ENCODE measurements at places on chromosomes 5 and 9. TPM values are rescaled to one million over a fixed set of nuclear protein-coding genes. Genes with fewer than 3 reads are reported as not detected.

Gene HSD17B3
- total RNA-seq, result not detected

Gene ACOT12
- not detected for total RNA-seq

Gene PPP2R2B
- 2.0 TPM for total RNA-seq

Gene OR13C9
- total RNA-seq, result not detected

Gene PAIP1
- total RNA-seq, result 80.3 TPM

DNA sequence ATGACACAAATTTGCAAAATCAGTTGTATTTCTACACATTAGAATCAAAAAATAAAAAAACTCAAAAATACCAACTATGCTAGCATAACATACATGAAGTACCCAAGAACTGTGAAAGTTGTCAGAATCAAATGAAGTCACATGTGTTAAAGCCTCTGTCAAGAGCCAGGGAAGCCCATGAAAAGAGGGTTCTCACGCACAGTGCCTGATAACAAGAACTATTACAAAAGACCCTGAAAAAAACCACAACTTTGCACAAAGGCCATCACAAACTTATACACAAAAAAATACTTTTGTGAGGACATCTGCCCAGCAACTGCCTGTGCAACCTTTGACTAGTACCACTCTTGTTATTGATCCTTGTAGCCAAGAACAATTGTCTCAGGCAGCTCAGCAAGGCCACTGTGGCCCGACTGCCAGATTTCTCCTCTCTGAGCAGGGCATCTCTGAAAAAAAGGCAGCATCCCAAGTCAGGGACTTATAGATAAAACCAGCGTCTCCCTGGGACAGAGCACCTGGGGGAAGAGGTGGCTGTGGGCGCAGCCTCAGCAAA, 28.9 kb upstream of the HNRNPA0 start:
- no peak for DNase-seq

DNA sequence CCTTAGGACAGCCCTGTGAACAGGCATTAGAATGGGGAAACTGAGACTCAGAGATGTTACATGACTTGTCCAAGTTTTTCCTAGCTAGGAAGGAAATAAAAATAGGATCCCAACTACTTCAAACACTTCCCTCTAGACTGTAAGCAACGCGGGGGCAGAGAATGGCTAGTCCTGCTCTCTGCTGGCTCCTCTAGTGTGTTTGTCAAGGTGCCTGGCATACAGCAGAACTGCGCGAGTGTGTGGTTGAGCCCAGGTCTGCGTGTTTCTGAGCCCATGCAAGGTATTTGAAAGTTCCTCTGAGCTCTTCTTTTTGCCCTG, 152.5 kb downstream of the MACROH2A1 start:
- no peak for DNase-seq

GRCh38 chr5:99105216-99105615, 176.4 kb upstream of the CHD1 start:
- no peak for DNase-seq

DNA sequence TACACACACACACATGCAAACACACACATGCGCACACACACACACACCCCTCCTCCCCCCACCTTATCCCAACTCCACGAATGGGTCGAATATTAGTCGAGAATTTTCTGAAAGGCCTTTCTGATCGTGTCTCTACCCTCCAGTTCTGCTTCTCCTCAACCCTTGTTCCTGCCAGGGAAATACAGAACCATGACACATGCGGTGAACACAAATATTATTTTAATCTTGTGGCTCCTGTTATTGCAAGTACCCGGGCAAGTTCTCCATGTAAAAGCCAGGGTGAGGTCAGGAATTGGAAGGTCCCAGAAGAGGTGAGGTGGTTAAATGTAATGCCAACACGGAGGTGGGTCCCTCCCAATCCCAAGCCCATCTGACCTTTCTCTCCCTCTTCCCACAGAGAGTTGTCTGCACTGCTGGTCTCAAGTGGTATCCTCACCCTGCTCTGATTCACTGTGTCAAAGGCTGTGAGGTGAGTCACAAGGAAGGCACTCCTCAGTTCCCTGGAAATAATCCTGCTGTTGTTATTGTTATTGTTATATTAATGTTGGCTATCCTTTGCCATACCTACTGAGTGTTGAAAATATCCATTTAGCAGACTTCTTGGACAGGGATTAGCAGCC, 223.7 kb downstream of the PAPPA start:
- no peak for DNase-seq

DNA sequence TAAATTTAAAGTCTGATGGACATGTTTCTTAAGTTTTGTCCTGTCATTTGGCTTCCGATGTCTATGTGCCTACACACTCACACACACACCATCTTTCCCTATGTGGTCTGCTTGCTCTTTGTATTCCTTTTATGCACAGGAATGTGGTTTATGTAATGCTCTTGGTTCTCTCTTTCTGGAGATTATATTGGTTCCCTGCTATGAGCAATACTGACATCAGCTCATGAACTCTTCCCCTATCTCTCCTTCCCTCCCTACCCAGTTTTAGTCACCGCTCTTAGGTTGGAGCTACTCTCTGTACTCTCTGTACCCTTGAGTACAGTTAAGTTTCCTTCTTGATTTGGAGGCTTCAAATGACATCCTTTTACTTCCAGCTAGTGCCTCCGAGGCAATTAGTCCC, 77.9 kb upstream of the MVB12B start:
- no peak for DNase-seq

DNA sequence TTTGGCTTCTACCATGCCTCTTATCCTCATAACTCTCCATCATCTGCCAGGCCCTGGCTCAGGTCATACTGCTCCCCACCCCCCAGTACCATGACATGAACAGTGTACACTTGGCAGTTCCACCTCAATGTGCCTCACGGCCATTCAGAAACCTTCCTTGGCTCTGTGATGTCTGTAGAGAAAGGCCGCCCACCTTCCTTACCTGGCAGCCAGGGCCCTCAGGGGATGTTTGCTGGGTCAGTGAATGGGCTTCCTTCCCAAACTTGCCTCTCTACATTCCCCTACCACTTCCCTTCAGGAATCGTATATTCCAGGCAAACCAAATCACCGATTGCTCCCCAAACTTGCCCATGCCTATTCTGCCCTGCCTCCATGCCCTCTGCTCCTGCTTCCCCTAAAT, 101.1 kb downstream of the PSD2 start:
- no peak for DNase-seq

GRCh38 chr5:126984632-126985031, 45.7 kb downstream of the MARCHF3 start:
- DNase-seq, result no peak

DNA sequence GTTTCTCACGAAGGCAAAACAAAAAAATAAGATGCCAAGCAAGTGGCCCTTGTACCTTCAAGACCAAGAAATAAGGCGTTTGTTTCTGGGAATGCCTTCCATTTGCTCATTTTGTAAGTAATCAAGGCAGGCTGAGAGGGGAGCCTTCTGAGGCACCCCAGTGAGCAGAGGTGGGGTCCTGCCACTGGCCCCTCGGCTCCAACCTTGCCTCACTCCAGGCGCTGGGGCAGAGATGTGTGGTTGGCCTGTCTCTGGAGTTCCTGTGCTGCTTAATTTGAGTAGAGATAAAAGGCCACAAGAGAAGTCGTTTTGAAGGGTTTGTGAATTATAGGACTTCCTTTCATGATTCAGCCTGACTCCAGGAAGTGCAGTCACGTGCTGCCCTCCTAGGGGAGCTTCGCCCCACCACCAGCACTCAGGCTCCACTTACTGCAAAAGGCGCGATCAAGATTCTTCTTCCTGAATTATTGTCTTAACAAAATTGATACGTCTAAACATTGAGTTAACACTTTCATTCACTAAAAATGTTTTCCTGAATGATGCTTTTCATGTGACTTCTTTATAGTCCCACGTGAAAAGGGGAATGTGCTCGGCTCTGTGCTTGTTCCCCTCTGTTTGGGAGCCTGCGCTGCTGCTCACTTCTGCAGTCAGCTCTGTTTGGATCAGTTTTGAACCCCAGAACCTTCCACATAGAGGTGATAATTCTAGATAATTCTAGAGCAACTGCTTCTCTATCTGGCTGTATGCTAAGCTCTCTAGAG, 13.7 kb downstream of the SYK start:
- no peak for DNase-seq
